Activated CD4-positive, CD25-positive, alpha-beta regulatory T cell (primary cell): ENCODE measurements at places on chromosomes 11 and 22.

GRCh38 chr11:28833670-28834069 lies 725.5 kb downstream of the METTL15 start:
- no peak for DNase-seq

- DNase-seq = no peak
These were observed 19.2 kb downstream of the TBX1 start for GRCh38 chr22:19779685-19780268.

DNA sequence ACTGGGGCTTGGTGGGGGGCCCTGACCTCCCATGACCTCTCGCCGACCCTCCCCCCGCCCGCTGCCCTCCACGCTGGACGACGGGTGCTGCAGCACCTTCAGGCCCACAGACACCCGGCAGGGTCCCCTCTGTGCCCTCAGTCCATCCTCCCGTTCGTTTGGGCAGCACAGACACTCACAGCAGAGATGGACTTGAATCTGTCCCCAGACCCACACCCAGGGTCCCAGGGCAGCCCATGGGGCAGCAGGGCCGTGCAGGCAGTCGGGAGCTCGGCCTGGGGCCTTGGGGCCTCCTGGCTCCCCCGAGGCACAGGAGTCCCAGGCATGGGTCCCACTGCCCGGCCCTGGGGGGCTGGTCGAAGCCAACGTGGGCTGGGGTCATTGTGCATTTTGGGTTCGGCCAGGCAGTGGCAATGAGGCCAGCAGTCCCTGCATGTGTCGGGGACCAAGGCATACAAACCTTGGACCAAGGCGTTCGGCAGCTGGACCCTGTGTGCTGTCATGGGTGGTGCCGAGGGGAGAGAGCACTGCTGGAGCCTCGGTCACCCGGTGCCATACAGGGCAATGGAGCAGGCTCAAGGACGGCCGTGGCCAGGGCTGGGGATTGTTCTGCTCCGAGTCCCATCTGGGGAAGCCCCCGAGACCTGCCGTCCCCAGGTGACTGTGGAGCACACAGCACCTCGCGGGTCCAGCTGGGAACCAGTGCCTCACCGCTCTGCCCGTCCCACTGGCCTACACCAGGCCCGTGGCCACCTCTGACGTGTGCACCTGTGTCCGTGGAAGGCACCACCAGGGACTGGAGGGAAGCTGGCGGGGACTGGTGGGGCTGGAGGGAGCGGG lies 19.3 kb upstream of the BRSK2 start:
- DNase-seq = no peak

DNA sequence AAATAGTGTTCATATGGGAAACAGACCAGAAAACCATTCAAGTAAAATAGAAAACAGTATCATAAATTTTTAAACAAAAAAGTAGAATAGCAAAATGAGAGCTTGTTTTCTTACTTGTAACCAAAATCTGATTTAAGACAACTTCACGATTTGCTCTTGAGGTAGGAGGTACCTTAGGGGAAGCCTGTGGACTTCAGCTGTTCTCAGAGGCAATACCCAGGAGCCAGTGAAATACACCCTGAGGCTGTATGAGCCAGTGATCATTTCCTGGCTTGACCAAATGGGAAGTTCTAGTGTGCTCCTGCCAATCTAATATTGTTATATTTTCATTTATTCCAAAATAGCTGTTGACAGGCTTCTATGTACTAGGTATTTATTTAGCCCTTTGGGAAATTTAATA lies 104.8 kb downstream of the ARHGAP42 start:
- no peak for DNase-seq

- DNase-seq = no peak
These were observed 12.8 kb downstream of the ZMAT5 start for GRCh38 chr22:29753808-29754657.

DNA sequence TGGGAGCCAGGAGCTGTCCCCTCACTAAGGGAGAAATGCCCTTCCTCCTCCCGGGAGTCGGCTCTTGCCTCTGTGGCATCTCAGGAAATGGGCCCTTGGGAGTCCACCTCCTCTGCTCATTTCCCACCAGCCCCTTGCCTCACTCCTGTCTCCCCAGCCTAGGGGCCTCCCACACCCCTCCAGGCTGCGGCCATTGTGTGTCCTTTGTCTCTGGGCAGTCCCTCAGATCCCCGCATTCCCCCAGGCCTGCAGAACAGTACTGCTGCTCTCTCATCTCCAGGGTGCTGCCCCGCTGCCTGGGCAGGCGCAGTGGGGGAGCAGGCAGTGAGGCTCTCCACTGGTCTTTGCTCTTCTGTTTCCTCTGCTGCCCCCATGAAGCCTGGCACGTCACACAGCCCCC lies 25.0 kb downstream of the ADA2 start:
- no peak for DNase-seq

DNA sequence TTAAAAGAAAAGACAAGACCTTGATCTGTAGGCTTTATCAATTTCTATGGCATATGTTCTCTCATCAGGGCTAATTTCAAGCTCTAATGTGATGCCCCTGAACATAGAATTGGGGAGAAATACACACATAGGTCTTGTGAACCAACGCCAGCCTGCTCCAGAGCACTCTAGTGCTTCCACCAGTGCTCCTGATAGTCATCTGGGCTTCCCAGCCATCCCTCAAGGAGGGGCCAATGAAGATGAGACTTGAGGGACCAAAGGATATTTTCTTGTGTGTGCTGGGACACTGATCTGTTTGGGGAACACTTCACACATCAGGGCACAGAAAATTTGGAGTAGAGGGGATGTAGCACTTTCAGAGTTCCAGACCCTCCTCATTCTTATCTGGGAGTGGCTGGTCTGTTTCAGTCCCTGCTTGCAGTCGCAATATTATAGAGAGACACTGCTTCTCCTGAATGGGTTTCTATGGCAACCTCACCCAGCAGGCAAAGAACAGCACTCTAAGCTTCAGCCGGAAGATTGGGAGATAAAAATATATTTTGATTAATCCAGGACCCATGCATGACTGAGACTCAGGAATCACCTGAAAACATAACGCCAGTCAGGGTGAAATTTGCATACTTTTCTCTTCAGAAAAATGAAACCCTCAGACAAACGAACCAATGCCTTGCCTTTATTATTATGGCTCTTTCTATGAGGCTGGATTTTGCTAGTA lies 28.4 kb upstream of the SCN3B start:
- no peak for DNase-seq

DNA sequence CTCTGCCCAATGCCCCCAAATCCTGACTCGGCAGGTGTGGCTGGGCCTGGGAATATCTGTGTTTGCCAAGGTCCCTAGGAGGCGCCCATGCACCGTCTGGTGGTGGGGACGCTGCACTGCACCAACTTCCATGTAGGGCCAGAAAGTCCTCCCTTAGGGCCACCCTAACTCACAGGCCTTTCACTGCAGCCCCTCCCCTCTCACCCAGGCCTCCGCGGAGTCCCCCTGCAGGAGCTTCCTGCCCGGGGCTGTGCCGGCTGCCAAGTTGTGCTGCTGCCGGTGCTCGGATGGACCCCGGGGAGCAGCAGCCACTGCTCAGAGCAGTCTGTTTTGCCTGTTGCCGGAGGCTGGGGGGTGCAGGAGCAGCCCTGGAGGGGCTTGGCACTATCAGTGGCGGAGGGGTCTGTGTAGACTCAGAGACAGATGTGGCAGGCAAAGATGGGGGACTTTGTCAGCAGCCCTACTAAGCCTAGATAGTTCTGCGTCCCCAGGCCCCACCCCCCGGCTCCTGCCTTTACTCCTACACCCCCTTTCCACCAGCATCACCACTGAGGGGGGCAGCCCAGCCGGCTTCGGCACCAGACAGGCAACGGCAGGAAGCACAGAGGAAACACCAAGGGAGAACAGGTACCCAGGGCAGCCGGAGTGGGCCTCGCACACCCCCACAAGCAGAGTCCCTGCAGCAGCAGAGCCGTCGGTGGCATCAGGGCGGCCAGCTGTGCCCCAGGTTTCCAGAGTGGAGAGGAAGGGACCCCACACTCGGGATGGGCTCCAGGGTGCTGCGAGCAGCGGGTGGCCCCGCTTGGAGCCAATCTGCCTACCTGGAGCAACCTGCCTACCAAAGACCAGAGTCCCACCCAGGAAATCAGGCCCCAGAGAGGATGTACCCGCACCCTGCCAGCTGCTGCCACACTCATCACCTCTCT lies 124.3 kb downstream of the TRIM29 start:
- DNase-seq = no peak

DNA sequence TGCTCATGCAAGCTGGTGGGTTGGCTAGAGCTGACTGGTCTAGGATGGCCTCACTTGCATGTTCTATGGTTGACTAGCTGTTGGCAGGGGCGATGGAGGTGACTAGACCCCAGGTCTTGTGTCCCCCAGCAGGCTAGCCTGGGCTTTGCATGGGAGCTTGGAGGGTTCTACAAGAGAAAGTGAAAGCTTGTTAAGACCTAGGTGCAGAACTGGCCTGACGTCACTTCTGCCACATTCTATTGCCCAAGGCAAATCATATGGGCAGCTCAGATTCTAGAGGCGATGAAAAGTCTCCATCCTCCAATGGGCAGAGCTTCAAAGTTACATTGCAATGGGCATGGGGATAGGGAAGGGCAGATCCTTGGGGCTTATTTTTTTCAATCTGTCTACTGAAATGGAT lies 170.9 kb downstream of the MIAT start:
- DNase-seq = no peak

GRCh38 chr22:31140746-31141145 lies 438 bp upstream of the PLA2G3 start:
- DNase-seq = no peak

DNA sequence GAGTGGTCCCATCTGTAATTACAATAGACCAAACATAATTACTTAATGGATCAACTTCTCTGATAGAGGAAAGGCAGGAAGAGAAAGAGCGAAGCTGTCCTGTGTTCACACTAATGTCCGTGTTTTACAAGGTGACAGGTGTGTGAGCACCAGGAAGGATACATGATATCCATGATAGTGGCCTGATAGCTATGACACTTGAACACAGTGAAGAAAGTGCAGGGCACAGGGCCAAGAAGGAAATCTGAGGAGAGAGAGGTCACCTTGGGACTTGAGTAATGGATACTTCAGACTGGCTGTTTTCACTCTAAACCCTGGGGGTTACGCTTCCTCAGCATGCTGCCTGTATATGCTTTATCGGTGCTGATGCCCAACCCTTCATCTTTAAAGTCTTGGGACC lies 29.4 kb downstream of the TUB start:
- no peak for DNase-seq

GRCh38 chr22:37953062-37953436 lies 352 bp downstream of the C22orf23 start:
- no peak for DNase-seq

GRCh38 chr11:49851971-49852389 lies 100.2 kb upstream of the OR4C13 start:
- DNase-seq = no peak

DNA sequence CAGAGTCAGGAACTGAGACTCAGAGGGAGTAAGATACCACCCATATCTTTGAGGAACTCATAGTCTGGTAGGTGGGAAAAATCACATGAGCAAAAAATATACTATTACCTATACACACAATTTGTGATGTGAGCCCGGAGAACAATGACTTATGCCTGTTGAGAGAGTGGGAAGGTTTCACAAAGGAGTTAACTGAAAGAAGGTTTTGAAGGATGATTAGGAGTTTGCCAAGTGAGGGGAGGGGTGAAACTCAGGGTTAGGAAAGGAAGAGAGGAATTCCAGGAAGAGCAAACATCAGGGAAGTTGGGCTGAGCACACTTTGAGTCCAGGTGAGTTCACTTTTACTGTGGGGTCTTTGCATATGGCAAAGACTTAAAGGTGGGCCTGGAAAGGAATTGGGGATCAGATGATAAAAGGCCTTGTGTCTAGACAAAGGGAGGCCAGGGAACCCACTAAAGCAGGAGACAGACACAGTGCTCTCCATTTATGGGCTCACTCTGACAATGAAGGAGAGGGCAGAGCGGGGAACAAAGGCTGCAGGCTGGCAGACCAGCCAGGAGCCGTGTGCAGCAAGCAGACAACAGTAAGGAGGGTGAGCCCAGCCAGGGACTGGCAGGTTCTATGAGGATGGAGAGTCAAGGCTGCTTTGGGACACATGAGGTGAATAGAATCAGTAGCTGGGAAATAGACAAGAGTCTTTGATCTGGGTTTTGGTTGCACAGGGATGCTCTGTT lies 33.1 kb downstream of the TSPAN18 start:
- DNase-seq = no peak

DNA sequence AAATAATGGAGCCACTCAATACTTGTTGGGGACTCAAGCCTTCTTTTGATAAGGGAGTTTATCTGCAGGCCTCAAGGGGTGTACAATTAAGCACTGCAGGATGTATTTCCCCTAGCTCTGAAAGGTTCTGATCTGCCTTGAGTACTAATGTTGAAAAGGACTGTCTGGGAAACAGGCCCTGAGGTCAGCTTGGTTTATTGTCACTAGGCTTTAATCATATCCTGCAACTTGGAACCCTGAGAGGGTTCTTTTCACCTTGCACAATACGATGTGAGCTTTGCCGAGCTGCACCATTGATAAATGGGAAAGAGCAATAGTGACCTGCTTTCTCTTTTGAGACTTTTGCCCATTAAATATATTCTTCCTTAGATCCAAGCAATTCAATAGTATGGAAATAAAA lies 31.6 kb upstream of the HORMAD2 start:
- no peak for DNase-seq

GRCh38 chr11:110337570-110338193 lies 41.3 kb upstream of the RDX start:
- peak; percentile 12 for DNase-seq

DNA sequence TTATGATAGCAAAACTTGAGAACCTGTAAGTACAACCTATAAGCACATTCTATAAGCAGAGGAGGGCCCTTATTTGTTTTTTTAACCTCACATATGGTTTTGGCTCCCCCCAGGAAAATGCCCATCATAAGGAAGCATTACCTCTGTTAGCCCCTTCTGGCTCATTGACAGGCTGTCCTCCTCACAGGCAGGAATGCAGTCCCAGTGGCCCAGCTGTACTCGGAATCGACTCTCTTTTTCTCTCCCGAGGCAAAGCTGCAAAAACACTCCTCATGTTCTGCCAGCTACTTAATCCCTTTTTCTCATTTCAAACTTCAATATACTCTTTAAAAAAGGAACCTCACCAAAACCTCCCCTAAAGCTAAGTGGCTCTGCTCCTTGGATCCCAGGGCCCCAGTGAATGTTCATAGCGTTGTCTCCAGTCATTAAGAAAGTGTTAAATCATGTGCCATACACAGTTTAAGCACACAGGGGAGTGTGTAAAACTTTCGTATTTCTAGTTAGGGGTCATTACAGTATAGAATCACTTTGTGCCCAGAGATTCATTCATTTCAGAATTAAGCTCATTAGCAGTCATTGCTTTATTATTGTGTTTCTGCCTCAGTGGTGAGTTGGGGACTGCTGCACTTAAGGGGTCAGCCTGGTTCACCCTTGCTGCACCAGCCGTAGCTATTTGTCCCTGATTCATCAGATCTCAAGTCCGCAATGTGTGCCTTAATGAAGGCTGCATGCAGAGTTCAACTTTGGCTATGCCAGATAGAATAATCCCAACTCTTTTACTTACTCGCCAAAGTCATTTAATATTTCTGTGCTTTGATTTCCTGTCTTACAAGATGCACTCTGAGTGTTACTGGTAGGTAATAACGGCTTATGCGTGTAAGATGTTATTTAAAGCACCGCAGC lies 57.6 kb downstream of the JRKL start:
- DNase-seq = no peak
